ENCODE measurements at places on chromosomes 16 and 17.

DNA sequence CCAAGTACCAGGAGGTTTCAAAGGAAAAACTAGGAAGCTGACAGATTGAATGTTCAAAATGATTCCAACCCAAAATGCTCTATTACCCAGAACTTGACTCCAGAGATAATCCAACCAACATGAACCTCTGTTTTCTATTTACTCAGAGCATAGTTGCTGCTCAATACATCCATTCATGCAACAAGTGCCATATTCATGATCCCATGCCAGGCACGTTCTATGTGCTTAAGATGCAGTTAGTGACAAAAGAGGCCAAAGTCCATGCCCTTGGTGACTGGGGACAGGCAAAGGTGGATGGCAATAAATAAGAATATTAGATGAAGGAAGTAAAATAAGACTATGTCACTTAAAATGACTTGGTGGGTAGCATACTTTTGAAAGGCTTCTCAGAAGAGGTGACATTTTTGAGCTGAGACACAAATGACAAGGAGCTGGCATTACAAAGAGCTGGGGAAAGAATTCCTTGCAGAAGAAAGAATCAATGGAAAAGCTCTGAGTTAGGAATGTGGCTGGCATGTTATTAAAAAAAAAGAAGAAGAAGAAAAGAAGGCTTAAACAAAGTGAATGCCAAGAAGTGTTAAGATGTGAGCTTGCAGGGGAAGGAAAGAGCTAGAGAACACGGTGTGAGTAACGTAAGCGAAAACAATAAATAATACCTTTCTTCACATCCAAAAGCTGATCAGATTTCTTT, 34.5 kb downstream of the TOX3 start:
- no peak overlapping the region for H3K27ac ChIP-seq
- H3K27me3 ChIP-seq = no peaks in the 10 kb centered on the region
- H3K4me3 ChIP-seq = no peak overlapping the region

- no peaks in the 10 kb centered on the region for H3K4me1 ChIP-seq
- no peak overlapping the region for H3K27ac ChIP-seq
- DNase-seq = no peak
- no peaks in the 10 kb centered on the region for H3K36me3 ChIP-seq
- H3K4me3 ChIP-seq = no peak overlapping the region
Measured at GRCh38 chr17:76952402-76952801, 84.2 kb downstream of the MGAT5B start.

DNA sequence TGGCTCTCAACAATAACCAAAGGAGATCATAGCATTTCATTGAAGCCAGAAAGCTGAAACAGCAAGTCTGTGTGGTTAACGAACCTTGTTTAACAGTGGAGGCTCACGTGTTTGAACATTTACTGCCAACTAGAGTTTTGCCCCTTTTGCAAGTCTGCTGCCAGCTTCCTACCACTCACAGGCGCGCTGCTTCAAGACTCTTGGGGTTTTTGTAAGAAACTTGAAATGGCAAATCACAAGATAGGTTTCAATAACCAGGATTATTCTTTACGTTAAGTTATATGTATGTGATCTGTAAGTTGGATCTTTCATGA, 1.2 kb downstream of the SNTB2 start:
- peak overlapping the region; percentile 61 for H3K4me3 ChIP-seq
- H3K27ac ChIP-seq = peak overlapping the region; percentile 93
- H3K36me3 ChIP-seq = no peaks in the 10 kb centered on the region
- H3K4me1 ChIP-seq = peaks cover 41% of the 10 kb centered on the region
- H3K27me3 ChIP-seq = no peaks in the 10 kb centered on the region
- no peak for DNase-seq

- no peak for DNase-seq
- H3K27me3 ChIP-seq = no peaks in the 10 kb centered on the region
- H3K27ac ChIP-seq = no peak overlapping the region
- no peaks in the 10 kb centered on the region for H3K4me1 ChIP-seq
Measured at GRCh38 chr17:48247038-48247437, 139.5 kb downstream of the SNX11 start.

DNA sequence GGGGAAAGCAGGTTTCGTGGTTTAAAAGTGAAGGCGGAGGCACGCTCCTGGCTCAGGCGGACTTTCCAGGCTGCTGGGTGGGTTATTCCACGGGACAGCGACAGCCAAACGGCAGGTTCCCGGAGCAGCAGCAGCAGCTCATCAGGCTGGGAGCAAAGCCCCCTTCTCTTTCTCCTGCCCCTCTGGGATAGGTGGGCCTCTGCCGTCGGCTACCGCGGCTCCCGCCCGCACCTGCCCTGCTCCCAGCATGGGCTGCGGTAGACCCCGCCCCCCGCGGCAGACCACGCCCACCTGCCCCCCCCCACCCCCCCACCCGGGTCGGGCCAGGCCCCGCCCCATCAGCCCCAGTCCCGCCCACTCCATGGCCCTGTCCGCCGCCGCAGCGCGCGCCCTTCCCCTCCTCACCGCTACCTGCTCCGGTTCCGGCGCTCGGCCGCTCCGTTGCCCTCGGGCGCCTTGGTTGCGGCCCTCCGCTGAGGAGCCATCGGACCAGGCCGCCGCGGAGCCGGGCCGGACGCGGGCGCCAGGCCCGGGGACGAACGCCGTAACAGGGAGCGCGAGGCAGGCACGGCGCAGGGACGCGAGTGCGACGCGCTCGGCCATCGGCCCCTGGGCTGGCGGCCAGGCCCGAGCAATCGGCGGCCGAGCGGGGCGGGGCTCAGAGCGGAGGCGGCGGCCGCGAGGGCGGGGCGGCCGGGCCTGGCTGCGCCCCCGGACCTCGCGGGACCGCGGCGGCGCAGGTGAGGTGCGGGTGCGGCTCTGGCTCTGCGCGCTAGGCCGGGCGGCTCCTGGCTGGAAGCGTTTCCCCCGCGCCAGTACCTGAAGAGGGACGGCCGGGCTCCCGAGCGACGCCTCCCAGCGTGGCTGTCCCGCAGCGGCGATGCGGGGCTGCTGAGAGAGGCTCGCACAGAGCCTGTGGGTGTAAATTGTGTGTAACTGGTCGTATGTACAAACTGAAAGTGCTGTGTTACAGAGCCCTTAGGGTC, at the start of the genes HEXD and OGFOD3:
Gene HEXD, plus strand, starts transcription at position 347 of the 986 bp plus-strand sequence. CDS start 1,453 bp downstream, outside the sequence.
Gene OGFOD3, minus strand, starts transcription at position 586 of the 986 bp plus-strand sequence. Its CDS starts 101 bp downstream, at position 485.
- peaks cover 6% of the 10 kb centered on the region for H3K4me1 ChIP-seq
- no peaks in the 10 kb centered on the region for H3K27me3 ChIP-seq
- DNase-seq = peak; percentile 96
- H3K4me3 ChIP-seq = peak within 1 kb of the TSS; percentile 92
- peak within 1 kb of the TSS; percentile 93 for H3K27ac ChIP-seq

GRCh38 chr16:86924537-86924936, 346.2 kb downstream of the FOXL1 start:
- no peak overlapping the region for H3K27ac ChIP-seq
- H3K4me1 ChIP-seq = no peaks in the 10 kb centered on the region
- no peak overlapping the region for H3K4me3 ChIP-seq
- H3K27me3 ChIP-seq = peaks cover 79% of the 10 kb centered on the region

- H3K36me3 ChIP-seq = no peaks in the 10 kb centered on the region
- no peaks in the 10 kb centered on the region for H3K4me1 ChIP-seq
- no peak overlapping the region for H3K4me3 ChIP-seq
- H3K27me3 ChIP-seq = no peaks in the 10 kb centered on the region
Measured at GRCh38 chr17:70195091-70195490, 25.8 kb downstream of the KCNJ2 start.

- no peak overlapping the region for H3K4me3 ChIP-seq
- no peak for DNase-seq
- H3K27me3 ChIP-seq = peaks cover 3% of the 10 kb centered on the region
- no peaks in the 10 kb centered on the region for H3K36me3 ChIP-seq
- H3K27ac ChIP-seq = no peak overlapping the region
Measured at GRCh38 chr16:73483076-73483791, 435.3 kb upstream of the ZFHX3 start.

DNA sequence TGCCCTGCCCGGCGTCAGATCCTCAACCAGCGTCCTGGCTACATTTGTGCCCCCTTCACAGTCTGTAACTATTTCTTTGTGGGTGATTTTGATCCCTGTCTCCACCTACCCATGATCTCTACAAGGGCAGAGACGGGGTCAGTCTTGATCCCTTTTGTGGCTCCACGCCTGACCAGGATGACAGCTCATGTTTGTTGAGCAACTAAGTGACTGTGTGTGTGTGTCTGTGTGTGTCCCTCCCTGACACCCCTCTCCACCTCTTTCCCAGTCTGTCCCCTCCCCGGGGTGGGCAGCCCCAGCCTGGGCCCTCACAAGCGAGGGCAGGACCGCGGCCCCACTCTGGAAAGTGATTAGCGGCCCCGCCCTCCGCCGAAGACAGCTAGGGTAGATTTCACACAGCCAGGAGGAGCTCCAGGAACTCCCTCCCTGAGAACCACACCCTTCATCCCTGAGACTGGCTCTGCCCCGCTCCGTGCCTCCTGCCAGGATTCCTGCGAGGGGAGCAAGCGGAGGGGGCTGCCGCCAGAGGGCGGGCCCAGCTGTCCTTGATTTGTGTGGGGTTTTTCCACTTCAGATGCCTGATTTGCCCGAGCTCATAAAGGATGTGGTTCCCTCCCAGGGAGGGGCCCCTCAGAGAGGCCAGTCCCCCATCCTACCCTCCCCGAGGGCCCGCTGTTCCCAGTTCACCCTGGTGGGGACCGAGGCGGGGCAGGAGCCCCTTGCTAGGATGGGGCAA, 5.3 kb upstream of the HS3ST6 start:
- peaks cover 9% of the 10 kb centered on the region for H3K27me3 ChIP-seq
- no peak overlapping the region for H3K4me3 ChIP-seq
- peak; percentile 80 for DNase-seq

- no peak overlapping the region for H3K27ac ChIP-seq
- no peak overlapping the region for H3K4me3 ChIP-seq
- H3K4me1 ChIP-seq = no peaks in the 10 kb centered on the region
Measured at GRCh38 chr17:7098802-7099459, 15.7 kb downstream of the ASGR2 start.

GRCh38 chr16:71384073-71384724, 25.7 kb downstream of the CALB2 start:
- H3K36me3 ChIP-seq = no peaks in the 10 kb centered on the region
- no peak for DNase-seq
- no peaks in the 10 kb centered on the region for H3K4me1 ChIP-seq
- no peak overlapping the region for H3K27ac ChIP-seq

- H3K27me3 ChIP-seq = no peaks in the 10 kb centered on the region
- H3K36me3 ChIP-seq = no peaks in the 10 kb centered on the region
- H3K4me1 ChIP-seq = peaks cover 13% of the 10 kb centered on the region
- H3K4me3 ChIP-seq = peak overlapping the region; percentile 32
- peak overlapping the region; percentile 68 for H3K27ac ChIP-seq
Measured at GRCh38 chr17:57810721-57811637, 38.9 kb downstream of the MRPS23 start.

DNA sequence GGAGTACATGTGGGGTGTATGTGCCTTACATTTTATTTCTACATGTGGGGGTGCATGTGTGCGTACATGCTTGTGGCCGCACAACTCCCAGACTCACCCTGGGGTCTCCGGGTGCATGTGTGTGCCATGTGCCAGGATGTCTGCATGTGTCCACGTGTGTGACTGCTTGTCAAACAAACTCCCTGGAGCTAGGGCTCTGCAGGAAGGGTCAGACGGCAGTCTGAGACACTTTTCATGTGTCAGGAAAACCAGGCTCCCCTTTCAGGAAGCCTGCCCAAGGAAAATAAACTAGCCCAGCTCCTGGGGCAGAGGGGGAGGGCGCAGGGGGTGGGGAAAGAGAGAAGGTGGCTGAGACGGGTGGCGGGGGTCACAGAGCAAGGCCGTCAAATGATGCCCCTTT, 44.7 kb downstream of the FZD2 start:
- H3K4me1 ChIP-seq = peaks cover 9% of the 10 kb centered on the region
- no peak overlapping the region for H3K27ac ChIP-seq
- H3K27me3 ChIP-seq = no peaks in the 10 kb centered on the region
- H3K36me3 ChIP-seq = no peaks in the 10 kb centered on the region
- DNase-seq = no peak

GRCh38 chr16:79863128-79864031, 262.8 kb upstream of the MAF start:
- no peak overlapping the region for H3K27ac ChIP-seq
- no peaks in the 10 kb centered on the region for H3K4me1 ChIP-seq
- no peaks in the 10 kb centered on the region for H3K36me3 ChIP-seq
- H3K4me3 ChIP-seq = no peak overlapping the region

GRCh38 chr17:3903881-3904290, 11.0 kb upstream of the CAMKK1 start:
- no peak overlapping the region for H3K27ac ChIP-seq
- no peak for DNase-seq
- no peaks in the 10 kb centered on the region for H3K4me1 ChIP-seq
- no peaks in the 10 kb centered on the region for H3K36me3 ChIP-seq

DNA sequence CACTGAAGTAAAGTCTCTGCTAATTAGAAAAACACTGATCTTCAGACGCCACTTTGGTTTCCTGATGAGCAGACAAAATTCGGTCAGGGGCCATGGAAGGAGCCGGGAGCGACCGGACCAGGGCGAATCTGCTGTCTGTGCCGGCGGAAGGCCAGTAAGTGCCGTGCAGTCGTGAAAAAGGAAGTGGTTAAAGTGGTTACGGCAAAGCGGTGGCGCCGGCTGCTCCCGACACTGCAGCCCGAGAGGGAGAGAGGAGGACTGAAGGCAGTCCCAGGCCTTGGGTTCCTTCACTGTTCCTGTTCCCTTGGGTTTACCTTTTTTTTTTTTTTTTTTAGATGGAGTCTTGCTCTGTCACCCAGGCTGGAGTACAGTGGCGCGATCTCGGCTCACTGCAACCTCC, 17.3 kb upstream of the HEXD start:
- no peak overlapping the region for H3K27ac ChIP-seq
- DNase-seq = no peak
- peaks cover 12% of the 10 kb centered on the region for H3K36me3 ChIP-seq
- H3K27me3 ChIP-seq = no peaks in the 10 kb centered on the region
- peaks cover 8% of the 10 kb centered on the region for H3K4me1 ChIP-seq
- H3K4me3 ChIP-seq = no peak overlapping the region

GRCh38 chr17:81983639-81984373, 6.4 kb downstream of the ASPSCR1 start:
- H3K4me1 ChIP-seq = peaks cover 24% of the 10 kb centered on the region
- no peak overlapping the region for H3K4me3 ChIP-seq
- DNase-seq = no peak
- peaks cover 12% of the 10 kb centered on the region for H3K36me3 ChIP-seq

DNA sequence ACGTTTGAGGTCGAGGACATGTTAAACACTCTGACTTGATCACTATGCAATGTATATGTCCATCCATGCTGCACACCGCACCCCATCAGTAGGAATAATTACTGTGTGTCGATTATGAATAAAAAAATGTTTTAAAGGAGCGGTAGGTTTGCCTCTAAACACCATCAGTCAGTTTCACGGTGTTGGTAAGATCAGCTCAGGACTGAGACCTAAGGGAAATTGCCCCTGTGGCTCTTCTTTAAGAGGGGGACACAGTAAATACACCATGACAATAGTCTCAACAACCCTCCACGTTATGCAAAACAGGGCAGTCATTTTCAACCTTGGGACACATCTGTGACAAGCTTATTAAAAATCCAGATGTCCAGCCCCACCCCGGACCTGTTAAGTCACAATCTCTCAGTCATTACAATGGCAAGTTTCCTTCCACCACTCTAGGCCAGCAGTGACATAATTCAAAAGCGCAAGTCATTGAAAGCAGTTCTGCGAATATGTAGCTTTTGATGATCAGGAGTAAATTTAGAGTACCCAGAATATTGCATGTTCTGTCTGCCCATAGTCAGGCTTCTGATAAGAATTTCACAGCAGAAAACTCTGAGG, 1.2 kb downstream of the ATMIN start:
- no peaks in the 10 kb centered on the region for H3K27me3 ChIP-seq
- no peak for DNase-seq
- H3K27ac ChIP-seq = no peak overlapping the region
- peaks cover 38% of the 10 kb centered on the region for H3K4me1 ChIP-seq
- H3K36me3 ChIP-seq = peaks cover 13% of the 10 kb centered on the region

GRCh38 chr16:12207939-12208338, 231.4 kb downstream of the SNX29 start:
- H3K36me3 ChIP-seq = no peaks in the 10 kb centered on the region
- no peaks in the 10 kb centered on the region for H3K4me1 ChIP-seq
- no peak for DNase-seq
- no peak overlapping the region for H3K4me3 ChIP-seq

GRCh38 chr16:11405331-11406176, 60.3 kb downstream of the RMI2 start:
- peaks cover 9% of the 10 kb centered on the region for H3K4me1 ChIP-seq
- no peaks in the 10 kb centered on the region for H3K27me3 ChIP-seq
- H3K36me3 ChIP-seq = no peaks in the 10 kb centered on the region
- H3K4me3 ChIP-seq = no peak overlapping the region
